Spinal cord (tissue), 10 donors: ENCODE measurements at places on chromosomes 5 and 9. TPM values are rescaled to one million over a fixed set of nuclear protein-coding genes. Genes with fewer than 3 reads are reported as not detected.

The SLC25A2 gene
- not detected for polyA plus RNA-seq

The STKLD1 gene
- 7.5 TPM for polyA plus RNA-seq

The ACSL6 gene
- polyA plus RNA-seq, result 72.1 TPM

The MLANA gene
- polyA plus RNA-seq, result 0.89 TPM

The UBAP1 gene
- polyA plus RNA-seq, result 74.1 TPM

The ARRDC3 gene
- 40.3 TPM for polyA plus RNA-seq

The FOXE1 gene
- not detected for polyA plus RNA-seq

The LYSMD3 gene
- polyA plus RNA-seq, result 11.5 TPM

The SLC6A7 gene
- polyA plus RNA-seq, result 33.1 TPM

The ISL1 gene
- 4.8 TPM for polyA plus RNA-seq

The AQP7 gene
- 3.1 TPM for polyA plus RNA-seq

The DBH gene
- 2.2 TPM for polyA plus RNA-seq

The GTF3C4 gene
- 17.7 TPM for polyA plus RNA-seq

The SPINK13 gene
- 0.30 TPM for polyA plus RNA-seq

The NFIB gene
- polyA plus RNA-seq, result 86.4 TPM

The IFNE gene
- polyA plus RNA-seq, result 0.18 TPM

The LCN15 gene
- polyA plus RNA-seq, result 0.14 TPM

The FABP6 gene
- 6.4 TPM for polyA plus RNA-seq

The TRPM3 gene
- polyA plus RNA-seq, result 18.1 TPM

The SEMA5A gene
- polyA plus RNA-seq, result 35.2 TPM

The PIP5K1B gene
- 9.4 TPM for polyA plus RNA-seq

The SLC35A4 gene
- polyA plus RNA-seq, result 64.1 TPM

The SELENOP gene
- polyA plus RNA-seq, result 71.7 TPM

The SNAPC4 gene
- 14.3 TPM for polyA plus RNA-seq

The LRRC26 gene
- polyA plus RNA-seq, result 1.3 TPM
